Uterus (tissue), 4 donors: ENCODE measurements at places on chromosomes 5 and 9. TPM values are rescaled to one million over a fixed set of nuclear protein-coding genes. Genes with fewer than 3 reads are reported as not detected.

Gene MARCOL
- total RNA-seq: not detected

Gene IDNK
- 2.6 TPM for total RNA-seq

Gene TICAM2
- 13.5 TPM for total RNA-seq

DNA sequence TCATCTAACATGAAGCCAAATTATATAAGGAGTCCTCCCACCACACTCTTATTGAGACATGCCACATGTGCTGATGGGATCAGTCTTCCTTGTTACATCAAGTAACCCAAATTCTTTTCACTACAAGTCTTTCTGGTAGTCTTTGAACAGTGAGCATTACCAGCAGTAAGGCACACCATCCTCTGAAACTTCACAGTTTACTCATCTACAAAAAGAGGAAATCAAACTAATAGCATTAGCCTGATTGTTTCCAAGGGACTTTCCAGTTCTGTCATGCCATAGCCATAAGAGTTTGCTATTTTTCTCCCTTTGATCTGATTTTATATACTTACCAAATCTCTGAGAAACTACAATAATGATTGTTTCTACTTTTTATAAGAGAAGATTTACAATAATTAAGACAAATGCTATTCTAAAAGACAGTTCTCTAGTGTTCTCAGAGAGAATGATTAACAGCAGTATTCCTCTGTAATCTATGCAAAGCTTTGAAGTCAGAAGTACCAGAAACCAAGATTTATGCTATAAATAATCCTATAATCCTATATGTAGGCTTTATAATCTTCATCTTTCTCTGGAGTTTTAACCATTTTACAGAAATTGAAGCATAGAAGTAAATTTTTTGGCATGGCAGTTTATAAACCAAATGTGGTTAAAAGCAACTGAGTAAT is 166.2 kb upstream of the ACO1 start:
- DNase-seq: no peak

DNA sequence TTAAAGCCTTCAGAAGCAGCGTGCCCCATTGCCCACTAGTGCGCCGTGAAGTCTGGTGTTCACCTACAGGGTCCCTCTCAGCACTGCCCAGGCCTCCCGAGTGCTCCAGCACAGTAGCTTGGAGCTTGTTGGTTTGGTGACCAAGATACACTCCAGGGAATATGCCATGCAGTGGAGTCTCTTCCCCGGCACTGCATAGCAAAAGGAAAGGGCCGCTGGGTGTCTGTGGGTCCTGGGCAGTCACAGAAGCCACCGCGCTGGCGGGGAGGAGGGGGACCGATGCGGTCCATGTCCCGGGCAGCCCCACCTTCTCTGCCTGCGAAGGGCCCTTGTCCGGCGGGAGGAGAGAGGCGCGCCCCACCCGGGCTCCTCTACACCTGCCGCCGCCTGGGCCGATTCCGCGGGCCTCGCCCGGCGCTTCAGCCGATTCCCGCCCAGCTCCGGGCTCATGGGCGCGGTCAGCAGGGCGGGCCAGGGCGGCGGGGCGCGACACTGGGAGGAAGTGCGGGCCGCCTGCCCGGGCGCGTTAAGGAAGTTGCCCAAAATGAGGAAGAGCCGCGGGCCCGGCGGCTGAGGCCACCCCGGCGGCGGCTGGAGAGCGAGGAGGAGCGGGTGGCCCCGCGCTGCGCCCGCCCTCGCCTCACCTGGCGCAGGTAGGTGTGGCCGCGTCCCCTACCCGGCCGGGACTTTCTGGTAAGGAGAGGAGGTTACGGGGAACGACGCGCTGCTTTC is at the start of gene SYK:
TSS of gene SYK (plus strand) at position 579 of the 732 bp plus-strand sequence. CDS start 42,080 bp downstream, outside the sequence.
- DNase-seq: no peak
